ENCODE measurements at places on chromosomes 7 and 10.
A peak's percentile ranks its signal among the peaks of the same experiment; 100 is the strongest.

DNA sequence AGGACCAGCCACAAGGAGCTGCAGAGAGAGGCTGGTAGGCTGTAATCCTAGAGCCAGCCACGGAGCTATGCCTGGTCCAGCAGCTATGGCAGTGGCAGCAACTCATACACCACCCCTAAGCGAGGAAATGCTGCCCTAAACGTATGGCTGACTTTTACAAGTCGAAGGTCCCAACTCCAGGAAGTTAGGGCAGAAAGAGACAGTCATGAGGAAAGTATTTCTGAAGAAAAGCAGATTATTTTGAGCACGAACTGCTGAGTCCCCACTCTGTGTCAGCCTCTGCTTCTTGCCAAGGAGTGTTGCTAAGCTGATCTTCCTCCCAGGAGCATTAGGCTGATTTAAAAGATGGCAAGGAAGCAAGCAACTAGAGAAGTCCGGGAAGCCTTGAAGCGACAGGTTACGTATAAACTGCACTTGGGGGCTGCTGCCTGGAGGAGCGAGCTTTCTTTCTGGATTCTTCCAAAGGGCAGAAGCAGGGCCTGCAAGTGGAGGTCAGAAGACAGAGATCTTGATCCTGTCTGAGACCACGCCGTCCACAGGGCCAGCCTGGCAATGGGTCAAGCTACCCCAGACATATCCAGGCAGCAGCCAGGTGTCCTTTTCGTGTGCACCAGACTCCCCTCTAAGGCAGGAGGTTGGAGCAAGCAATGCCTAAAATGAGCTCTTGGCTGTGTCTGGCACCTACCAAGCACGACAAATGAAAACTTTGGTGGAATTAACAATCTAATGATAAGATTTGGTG lies 39.4 kb downstream of the PLXNA4 start:
- H3K4me3 ChIP-seq = no peak overlapping the region
- peaks cover 17% of the 10 kb centered on the region for H3K27me3 ChIP-seq
- H3K4me1 ChIP-seq = no peaks in the 10 kb centered on the region
- H3K36me3 ChIP-seq = no peaks in the 10 kb centered on the region

DNA sequence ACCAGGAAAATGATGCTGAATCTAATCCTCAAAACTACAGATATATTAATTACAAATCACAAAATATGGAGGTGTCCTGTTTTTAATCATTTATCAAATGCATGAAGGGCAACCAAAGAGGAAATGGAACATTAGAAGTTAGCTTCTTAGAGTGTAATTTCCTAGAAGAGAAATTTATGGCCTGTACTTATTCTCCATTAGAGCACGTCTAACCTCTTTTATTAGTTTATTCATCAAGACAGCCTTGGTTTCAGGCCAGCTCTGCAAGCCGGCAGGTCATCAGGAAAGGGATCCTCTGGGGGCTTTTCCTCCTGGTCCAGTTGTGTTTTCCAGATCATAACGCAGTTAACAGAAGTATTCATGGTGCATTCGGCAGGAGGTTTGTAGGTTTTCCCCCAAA lies 517.6 kb downstream of the KCNMA1 start:
- H3K27ac ChIP-seq = no peak overlapping the region
- H3K4me1 ChIP-seq = no peaks in the 10 kb centered on the region
- H3K27me3 ChIP-seq = peaks cover 52% of the 10 kb centered on the region
- no peak for DNase-seq

DNA sequence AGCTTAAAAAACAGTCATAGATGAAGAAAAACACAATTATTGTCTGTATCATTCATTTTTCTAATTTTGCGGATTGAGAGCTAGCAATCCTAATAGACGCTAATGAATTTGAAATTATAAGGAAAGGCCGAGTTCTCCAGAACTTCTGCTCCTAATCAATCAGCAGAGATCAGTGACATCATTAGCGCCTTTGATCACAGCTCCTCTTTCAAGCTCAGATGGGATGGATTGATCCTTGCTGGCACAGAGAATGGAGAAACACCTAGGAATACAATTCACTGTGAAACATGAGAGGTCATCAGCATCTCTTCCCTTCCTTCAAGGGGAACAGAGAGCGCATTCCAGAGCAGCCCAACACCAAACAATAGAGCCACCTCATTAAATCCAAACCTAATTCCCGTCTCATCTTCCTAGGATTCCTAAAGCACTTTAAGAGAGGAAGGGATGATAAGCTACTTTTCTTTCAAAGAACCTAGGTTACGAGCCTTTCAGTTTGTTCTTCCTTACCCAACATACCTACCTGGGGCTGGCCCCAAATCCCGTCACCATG lies 24.4 kb downstream of the GLI3 start:
- H3K36me3 ChIP-seq = no peaks in the 10 kb centered on the region
- H3K4me3 ChIP-seq = no peak overlapping the region
- no peaks in the 10 kb centered on the region for H3K27me3 ChIP-seq
- DNase-seq = no peak
- H3K27ac ChIP-seq = no peak overlapping the region
- no peaks in the 10 kb centered on the region for H3K4me1 ChIP-seq

DNA sequence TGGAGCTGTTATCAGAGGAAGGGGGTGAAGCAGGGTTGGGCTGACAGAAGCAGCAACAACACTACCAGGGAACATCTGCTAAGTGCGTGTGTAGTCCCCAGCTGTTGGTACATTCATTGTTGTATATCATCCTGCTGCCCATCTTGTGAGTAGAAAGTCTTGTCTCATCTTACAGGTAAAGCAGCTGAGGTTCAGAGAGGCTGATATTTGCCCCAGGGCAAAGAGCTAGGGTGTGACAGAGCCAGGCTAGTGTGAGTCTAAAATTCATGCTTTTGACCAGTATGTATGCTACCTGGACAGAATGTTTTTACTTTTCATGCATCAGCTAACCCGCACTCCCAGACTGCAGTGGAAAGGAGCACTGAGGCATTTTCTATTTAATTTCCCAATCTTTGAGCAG lies 221.6 kb downstream of the STK31 start:
- no peak overlapping the region for H3K4me3 ChIP-seq
- H3K4me1 ChIP-seq = no peaks in the 10 kb centered on the region
- H3K36me3 ChIP-seq = no peaks in the 10 kb centered on the region
- H3K27me3 ChIP-seq = no peaks in the 10 kb centered on the region
- H3K27ac ChIP-seq = no peak overlapping the region
- no peak for DNase-seq

- peaks cover 5% of the 10 kb centered on the region for H3K4me1 ChIP-seq
- no peak overlapping the region for H3K27ac ChIP-seq
- peaks cover 32% of the 10 kb centered on the region for H3K27me3 ChIP-seq
- peak; percentile 1 for DNase-seq
- H3K36me3 ChIP-seq = no peaks in the 10 kb centered on the region
Measured at GRCh38 chr10:121597504-121598262, 561 bp downstream of the FGFR2 start.

DNA sequence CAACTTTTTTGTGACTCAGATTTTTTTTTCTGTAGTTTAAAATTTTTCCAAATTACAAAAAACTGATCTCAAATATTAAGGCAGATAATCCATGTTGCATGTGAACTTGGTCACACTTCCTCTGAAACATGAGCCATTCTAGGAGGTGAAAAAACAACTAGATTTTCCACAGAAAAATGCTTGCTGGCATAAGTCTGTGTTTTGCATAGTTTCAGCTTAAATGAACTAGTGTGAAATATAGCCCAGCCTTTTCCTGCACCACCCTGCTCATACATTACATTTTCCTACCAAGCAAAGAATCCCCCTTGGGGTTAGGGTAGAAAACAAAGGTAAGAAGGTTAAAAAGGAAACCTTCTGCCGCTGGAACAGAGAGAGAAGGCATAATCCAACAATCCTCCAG lies 48.2 kb downstream of the SLC25A13 start:
- H3K27ac ChIP-seq = no peak overlapping the region
- DNase-seq = no peak
- no peak overlapping the region for H3K4me3 ChIP-seq

DNA sequence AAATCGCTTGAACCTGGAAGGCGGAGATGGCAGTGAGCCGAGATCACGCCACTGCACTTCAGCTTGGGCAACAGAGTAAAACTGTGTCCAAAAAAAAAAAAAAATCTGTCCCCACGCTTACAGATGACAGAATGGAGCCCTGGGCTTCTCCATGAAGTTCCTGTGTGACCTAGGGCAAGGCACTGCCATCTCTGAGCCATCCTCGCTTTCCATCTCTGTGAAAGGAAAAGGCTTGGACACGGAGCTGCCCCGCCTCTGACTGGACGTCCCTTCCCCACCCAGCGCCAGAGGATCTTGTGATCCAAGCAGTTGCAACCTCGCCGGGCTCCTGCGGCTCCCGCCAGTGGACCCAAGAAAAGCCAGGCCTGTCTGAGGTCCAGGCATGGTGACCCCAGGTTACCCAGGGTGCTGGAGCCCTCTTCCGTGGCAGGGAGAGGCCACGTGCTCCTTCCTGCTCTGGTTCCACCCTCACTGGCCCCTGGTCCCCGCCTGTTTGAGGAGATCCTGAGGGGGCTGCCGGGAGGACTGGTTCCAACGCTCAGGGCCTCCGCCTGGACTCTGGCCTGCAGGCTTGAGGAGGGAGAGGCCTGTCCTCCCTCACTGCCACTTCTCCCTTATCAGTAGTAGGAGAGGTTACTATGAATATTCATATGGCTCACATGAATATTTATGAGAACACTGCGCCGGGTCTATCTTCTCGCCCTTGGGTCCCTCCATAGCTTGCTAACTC lies 25.6 kb upstream of the ELFN1 start:
- no peak overlapping the region for H3K27ac ChIP-seq
- no peak for DNase-seq
- peaks cover 83% of the 10 kb centered on the region for H3K27me3 ChIP-seq

- no peaks in the 10 kb centered on the region for H3K36me3 ChIP-seq
- no peak overlapping the region for H3K27ac ChIP-seq
- no peaks in the 10 kb centered on the region for H3K4me1 ChIP-seq
- no peak overlapping the region for H3K4me3 ChIP-seq
- no peak for DNase-seq
- no peaks in the 10 kb centered on the region for H3K27me3 ChIP-seq
Measured at GRCh38 chr7:84912993-84913635, 273.7 kb downstream of the SEMA3D start.

DNA sequence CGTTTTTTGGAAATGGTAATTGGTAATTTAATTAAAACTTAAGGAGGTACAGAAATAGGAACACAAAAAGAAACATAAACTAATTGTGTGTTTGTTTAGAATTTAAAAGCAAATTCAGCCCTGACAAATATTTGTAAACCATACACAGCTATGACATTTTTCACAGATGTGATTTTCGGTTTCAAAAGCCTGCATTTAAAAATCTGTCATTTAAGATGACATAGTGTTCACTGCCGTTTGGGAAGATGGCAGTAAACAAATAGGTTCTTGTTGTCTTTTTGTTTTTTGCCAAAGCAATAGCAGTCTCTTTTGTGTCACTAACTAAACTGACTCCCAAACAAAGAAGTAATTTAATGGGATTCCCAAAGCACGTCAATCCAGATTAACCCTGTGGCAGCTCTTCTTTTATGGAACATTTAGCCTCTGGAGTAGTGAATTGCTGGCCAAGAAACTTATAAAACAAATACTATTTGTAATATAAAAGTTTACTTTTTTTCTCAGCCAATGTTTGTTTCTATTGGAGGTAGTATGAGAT lies 697.6 kb downstream of the PHTF2 start:
- H3K36me3 ChIP-seq = no peaks in the 10 kb centered on the region
- no peaks in the 10 kb centered on the region for H3K27me3 ChIP-seq
- H3K4me1 ChIP-seq = no peaks in the 10 kb centered on the region
- no peak overlapping the region for H3K27ac ChIP-seq

DNA sequence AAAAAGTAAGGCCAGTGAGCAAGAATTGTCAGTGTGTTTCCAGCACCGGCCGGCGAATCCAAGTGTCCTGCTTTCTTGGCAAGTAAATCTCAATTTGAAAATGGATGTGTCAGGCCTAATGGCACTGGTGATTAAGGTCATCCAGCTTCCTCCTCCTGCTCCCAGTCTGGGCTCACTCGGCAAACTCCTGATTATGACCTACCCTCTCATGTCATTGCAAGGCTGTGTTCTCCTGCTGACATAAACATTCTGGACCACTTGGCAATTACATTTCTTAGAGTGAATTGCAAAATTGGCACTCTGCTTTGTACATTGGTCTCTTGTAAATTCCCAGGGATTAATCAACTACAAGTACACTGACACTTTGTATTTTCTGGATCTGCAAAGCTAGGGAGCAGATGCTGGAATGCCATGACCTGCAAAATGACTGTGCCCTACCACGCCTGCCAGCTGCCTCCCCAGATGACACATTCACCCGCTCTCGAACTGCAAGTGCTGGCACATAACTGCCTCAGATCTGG lies 473.8 kb downstream of the KIF20B start:
- no peak overlapping the region for H3K4me3 ChIP-seq
- no peaks in the 10 kb centered on the region for H3K27me3 ChIP-seq
- H3K4me1 ChIP-seq = no peaks in the 10 kb centered on the region
- H3K27ac ChIP-seq = no peak overlapping the region

GRCh38 chr10:895324-895723 lies 36.2 kb downstream of the LARP4B start:
- H3K4me3 ChIP-seq = no peak overlapping the region
- peaks cover 44% of the 10 kb centered on the region for H3K4me1 ChIP-seq
- no peaks in the 10 kb centered on the region for H3K27me3 ChIP-seq

- H3K36me3 ChIP-seq = peaks cover 4% of the 10 kb centered on the region
- DNase-seq = no peak
- peaks cover 15% of the 10 kb centered on the region for H3K4me1 ChIP-seq
- H3K27ac ChIP-seq = peak overlapping the region; percentile 59
- no peaks in the 10 kb centered on the region for H3K27me3 ChIP-seq
Measured at GRCh38 chr10:4121502-4122380, 336.7 kb upstream of the KLF6 start.

GRCh38 chr10:101675115-101675514 lies 19.9 kb downstream of the FBXW4 start:
- peaks cover 12% of the 10 kb centered on the region for H3K4me1 ChIP-seq
- DNase-seq = no peak
- H3K27me3 ChIP-seq = no peaks in the 10 kb centered on the region
- H3K36me3 ChIP-seq = peaks cover 50% of the 10 kb centered on the region
- no peak overlapping the region for H3K4me3 ChIP-seq

- no peak for DNase-seq
- H3K27ac ChIP-seq = no peak overlapping the region
- peaks cover 4% of the 10 kb centered on the region for H3K36me3 ChIP-seq
- no peaks in the 10 kb centered on the region for H3K27me3 ChIP-seq
- H3K4me3 ChIP-seq = no peak overlapping the region
Measured at GRCh38 chr10:35827783-35828182, 185.7 kb upstream of the FZD8 start.

Measured in effector memory CD8-positive, alpha-beta T cell (primary cell).